Foreskin fibroblast (primary cell): ENCODE measurements at places on chromosomes 1 and 21.
A peak's percentile ranks its signal among the peaks of the same experiment; 100 is the strongest.

DNA sequence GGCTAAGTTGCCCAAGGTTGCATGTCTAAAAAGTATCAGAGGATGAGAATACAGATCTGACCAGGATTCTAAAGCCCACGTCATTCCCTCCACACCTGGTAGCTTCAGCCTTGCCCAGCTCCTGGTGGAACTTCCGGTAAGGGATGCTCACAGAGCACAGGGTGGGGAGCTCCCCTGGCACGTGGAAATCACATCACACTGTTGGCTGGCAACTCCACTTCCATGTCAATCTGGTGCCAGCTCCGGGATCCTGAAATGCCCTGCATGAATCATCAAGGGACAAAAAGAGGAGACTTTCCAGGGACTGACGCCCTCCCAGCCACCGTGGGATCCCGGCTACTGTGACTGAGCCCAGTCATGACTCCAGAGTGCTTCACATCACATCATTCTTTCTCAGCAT lies 12.4 kb upstream of the BCAR3 start:
- no peak for DNase-seq

DNA sequence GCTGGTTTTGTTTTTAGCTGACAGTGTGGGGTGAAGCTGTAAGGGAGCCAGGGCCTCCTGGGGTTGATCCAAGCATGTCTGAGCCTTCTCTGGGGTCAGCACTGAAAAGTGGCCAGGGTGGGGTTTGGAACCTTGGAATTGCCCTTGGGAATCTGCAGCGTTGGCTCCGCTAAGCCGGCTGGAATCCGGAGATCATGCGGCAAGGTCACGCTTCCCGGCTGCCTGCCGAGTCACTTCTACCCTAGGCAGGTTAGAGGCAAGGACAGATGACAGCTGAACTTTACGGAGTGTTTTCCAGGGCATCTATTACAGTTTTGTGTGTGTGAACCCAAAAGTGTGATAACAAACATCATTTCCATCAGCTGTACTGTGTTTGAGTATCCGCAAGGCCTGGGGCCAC lies 17.1 kb downstream of the ABCG1 start:
- no peak for DNase-seq

DNA sequence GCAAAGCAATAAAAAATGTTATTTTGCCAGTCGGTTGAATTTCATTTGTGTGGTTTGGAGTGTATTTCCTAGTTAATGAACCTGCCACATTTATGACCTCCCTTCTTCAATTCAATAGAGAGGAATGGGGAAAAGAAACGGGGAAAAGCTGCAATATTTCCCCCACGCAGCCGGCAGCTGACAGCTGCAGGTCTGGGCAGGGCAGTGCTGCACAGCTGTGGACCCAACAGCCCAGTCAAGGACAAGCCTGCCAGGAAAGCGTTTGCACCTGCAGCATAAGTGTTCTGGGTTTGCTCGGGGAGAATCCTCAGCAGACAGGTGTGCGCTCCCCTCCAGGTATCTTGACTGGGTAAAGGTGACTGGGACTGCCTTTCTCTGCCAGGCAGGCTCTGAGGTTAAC lies 53.4 kb downstream of the FBXO2 start:
- no peak for DNase-seq

DNA sequence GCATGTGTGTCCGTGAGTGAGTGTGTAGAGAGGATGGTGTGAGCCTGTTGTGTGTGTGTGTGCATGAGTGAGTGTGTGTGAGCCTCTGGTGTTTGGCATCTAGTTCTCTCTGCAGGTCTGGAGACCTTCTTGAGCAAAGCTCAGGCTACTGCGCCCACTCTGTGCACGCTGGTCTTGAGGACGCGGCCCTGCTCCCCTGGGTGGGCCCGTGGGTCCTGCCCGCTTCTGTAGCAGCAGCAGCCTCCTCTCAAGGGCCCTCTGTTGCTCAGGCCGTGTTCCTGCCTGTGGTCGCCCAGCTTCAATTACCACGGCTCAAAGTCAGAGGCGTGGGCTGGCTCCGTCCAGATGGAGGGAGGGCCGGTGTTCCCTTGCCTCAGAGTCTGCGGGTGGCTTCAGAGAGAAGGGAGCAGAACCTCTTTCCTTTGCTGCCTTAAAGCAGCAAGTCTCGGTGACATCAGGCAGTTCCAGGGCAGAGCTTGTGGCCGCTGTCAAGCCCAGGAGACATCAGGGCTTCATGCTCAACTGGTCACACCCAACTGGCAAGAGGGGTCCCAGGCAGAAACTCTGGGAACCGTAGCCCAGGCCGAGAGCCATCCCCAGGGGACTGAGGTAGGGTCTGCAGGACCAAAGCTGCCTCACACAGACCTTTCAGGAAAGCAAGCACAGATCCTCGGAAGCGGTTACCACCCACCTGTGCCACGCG lies 270.6 kb upstream of the VAMP3 start:
- DNase-seq, result no peak

DNA sequence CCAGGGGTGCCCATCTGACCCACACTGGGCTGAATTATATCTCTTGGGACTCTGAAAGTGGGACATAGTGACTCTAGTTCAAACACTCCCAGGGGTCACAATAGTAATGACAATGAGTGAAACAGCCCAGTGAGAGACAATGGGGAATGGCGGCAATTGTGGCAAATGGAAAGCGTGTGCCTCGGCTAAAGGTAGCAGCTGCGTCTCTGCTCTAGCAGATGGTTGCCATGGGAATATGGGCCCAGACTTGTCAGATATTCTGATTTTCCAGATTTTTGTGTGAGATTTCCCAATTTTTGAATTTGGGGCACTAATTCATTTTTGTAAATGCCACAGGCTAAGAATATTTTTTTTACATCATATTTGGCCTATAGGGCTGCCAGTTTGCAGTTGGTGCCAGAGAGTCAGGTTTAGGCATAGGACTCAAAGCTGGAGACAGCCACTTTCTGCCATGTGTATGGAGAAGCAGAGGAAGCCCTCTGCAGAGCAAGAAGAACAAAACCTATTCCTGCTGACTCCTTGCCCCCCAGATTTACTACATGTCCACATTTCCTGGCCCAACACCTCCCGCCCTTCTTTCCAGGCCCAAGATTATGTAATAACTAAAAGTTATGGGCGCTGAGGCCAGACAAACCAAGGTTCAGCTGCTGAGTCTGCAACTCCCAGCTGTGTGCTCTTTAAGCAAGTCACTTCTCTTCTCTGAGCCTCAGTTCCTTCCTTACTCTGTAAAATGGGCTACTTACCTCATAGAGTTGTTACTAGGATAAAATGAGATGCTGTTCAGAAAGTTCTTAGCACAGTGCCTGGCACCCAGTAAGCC lies 21.6 kb upstream of the PTP4A2 start:
- no peak for DNase-seq

- DNase-seq, result no peak
These were observed 3.6 kb upstream of the NUP210L start for GRCh38 chr1:154158307-154159125.

DNA sequence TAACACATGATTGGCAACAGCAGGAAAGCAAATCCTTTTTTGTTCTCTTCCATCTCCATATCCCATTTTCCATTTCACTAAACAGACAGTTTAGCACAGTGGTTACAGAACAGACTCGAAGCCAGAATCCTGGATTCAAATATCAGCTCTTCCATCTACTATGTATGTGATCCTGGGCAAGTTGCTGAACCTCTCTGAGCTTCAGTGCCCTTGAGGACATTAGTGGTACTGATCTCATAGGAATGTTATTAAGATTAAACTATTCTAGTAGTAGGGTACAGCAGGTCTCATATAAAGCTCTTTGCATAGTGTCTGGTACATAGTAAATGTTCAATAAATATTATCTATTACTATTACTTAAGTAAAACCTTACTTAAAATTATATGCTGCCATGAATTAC lies 13.8 kb upstream of the HHIPL2 start:
- no peak for DNase-seq

- DNase-seq, result peak; percentile 24
These were observed 232.5 kb upstream of the JUN start for GRCh38 chr1:59016390-59016789.

DNA sequence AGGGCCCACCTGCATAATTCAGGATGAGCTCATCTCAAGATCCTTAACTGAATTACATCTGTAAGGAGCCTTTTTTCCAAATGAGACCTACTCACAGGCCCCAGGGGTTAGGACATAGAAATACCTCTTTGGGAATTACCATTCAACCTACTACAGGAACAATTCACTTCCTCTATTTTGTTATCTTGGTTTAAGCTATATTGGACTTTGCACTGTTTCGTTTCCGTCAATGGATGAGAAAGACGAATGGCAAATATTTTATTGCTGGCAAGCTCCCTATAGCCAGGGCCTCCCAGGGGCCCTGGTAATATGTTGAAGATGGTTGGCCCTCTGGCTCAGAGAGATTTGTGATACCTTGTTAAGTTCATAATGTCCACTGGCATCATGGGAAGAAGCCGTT lies 384.2 kb upstream of the DUSP10 start:
- no peak for DNase-seq

DNA sequence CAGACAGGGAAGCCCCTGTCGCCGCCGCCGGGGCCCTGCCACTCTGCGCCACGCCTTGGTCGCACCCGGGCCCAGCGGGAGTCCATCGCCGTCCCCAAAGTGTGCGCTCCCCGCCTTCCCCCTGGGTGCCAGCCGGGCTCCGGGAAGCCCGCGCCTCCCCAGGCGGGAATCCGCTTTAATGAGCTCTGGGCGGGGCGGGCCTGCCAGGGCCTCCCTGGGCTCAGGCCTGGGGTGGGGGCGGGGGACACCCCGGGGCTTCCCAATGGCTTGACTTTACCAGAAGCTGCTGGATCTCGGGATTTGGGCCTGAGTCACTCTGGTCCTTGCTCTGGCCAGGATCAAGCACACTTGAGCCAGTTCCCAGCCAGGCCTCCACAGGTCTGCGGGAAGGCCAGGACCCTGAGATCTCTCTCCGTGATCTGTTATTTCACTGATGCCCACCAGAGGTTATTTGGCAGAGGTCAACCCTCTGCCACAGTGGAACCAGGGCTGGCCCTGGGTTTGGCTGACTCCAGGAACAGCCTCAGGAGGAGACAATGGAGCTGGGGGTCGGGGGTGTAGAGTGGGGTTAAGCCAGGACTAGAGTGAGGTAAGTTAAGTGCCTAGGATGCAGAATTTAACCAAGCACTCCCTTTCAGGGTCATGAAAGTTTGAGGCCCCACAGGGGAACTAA lies 178.4 kb upstream of the EDN2 start:
- peak; percentile 88 for DNase-seq
